ENCODE measurements at places on chromosomes 2 and 18. TPM values are rescaled to one million over a fixed set of nuclear protein-coding genes. Genes with fewer than 3 reads are reported as not detected.

Gene TCF7L1
- total RNA-seq = 83.8 TPM

Gene FAHD2B
- 14.6 TPM for total RNA-seq

Gene SIX3
- not detected for total RNA-seq

Gene KCNG2
- total RNA-seq = 0.56 TPM

DNA sequence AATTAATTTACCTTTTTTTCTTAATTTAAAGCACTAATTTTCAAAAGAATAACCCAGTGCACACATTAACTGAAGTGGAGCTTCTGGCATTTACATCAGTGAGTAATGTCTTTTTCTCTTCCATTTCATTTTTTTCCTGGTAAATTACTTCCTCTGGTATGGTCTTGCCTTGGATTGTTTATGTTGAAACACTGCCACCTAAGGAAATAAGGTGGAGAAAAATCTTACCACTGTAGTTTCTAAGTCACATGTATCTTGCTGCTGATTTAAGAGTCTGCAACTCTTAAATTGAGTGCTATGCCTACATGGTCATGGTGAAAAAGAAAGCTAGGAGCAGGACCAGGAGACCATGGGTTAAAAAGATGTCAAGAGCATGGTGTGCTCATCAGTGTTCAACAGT is 51.0 kb downstream of the TTC27 start:
- no peak overlapping the region for H3K4me3 ChIP-seq
- no peaks in the 10 kb centered on the region for H3K4me1 ChIP-seq
- H3K36me3 ChIP-seq = no peaks in the 10 kb centered on the region
- no peak for DNase-seq

DNA sequence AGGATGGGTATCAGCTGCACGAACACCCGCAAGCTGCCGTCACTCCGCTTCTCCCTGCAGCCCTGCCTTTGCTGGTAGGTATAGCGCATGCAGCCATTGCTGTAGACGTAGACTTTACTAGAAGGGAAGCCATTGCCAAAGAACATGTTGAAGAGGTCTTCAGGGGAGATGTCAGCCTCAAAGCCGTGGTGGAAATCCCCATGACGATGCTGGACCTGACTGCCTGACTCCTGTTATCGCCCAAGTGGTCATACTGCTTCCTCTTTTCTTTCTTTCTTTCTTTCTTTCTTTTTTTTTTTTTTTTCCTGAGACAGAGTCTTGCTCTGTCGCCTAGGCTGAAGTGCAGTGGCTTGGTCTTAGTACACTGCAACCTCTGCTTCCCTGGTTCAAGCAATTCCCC is 68.7 kb upstream of the SPRED2 start:
- no peaks in the 10 kb centered on the region for H3K36me3 ChIP-seq
- no peak overlapping the region for H3K4me3 ChIP-seq

GRCh38 chr2:74991977-74992376 is 33.5 kb downstream of the POLE4 start:
- H3K27me3 ChIP-seq = peaks cover 2% of the 10 kb centered on the region
- H3K4me3 ChIP-seq = no peak overlapping the region
- H3K36me3 ChIP-seq = no peaks in the 10 kb centered on the region

GRCh38 chr2:111900859-111901258 is 2.5 kb downstream of the MERTK start:
- DNase-seq = peak; percentile 23
- H3K36me3 ChIP-seq = no peaks in the 10 kb centered on the region
- H3K4me1 ChIP-seq = peaks cover 24% of the 10 kb centered on the region
- no peak overlapping the region for H3K4me3 ChIP-seq
- peaks cover 2% of the 10 kb centered on the region for H3K27me3 ChIP-seq

- H3K27ac ChIP-seq = no peak overlapping the region
- peaks cover 1% of the 10 kb centered on the region for H3K36me3 ChIP-seq
- H3K27me3 ChIP-seq = no peaks in the 10 kb centered on the region
These were observed 142.4 kb downstream of the CAPN13 start for GRCh38 chr2:30664761-30665358.

GRCh38 chr2:108614043-108614545 is 79.8 kb downstream of the LIMS1 start:
- H3K4me3 ChIP-seq = no peak overlapping the region
- DNase-seq = no peak
- peak overlapping the region; percentile 67 for H3K27ac ChIP-seq
- H3K27me3 ChIP-seq = peaks cover 12% of the 10 kb centered on the region
